ENCODE measurements at places on chromosomes 4 and X.

DNA sequence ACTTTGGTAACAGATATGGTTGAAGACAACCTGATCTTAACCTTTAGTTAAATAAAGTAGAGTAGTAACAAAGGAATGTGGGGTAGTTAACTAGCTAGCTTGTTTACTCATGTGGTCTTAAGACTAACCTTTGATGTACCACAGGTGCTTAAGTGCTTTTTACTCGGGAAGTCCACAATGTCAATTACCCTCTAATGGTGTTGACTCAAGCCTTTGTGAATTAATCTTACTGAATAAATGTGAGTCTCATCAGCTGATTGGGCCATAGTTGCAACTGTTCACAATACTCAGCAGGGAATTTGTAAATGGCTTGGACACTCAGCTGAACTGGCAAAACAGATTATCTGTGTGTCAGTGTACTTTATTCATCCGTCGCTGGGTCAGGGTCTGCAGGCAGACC is 119.0 kb upstream of the UGT8 start:
- no peak for DNase-seq

DNA sequence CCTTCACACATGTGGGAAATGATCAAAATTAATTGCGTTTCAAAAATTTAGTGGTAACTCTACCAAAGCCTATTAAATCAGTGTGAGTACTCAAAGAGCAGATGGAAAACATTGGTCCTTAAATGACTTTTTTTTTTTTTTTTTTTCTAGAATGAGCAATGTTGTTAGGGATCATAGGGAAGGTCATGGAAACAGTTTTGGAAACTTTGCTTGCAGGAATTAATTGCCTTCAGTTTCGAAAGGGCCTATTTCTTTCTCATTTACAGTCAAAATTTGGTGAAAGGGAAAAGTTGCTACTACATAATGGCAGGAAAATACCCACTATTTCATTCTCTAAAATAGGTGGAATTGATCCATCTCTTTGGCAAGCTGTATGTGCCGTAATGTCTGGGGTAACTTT is 160.9 kb downstream of the RTL9 start:
- DNase-seq = no peak

- no peak for DNase-seq
These were observed 77.7 kb downstream of the GPR143 start for GRCh38 chrX:9687899-9688298.

DNA sequence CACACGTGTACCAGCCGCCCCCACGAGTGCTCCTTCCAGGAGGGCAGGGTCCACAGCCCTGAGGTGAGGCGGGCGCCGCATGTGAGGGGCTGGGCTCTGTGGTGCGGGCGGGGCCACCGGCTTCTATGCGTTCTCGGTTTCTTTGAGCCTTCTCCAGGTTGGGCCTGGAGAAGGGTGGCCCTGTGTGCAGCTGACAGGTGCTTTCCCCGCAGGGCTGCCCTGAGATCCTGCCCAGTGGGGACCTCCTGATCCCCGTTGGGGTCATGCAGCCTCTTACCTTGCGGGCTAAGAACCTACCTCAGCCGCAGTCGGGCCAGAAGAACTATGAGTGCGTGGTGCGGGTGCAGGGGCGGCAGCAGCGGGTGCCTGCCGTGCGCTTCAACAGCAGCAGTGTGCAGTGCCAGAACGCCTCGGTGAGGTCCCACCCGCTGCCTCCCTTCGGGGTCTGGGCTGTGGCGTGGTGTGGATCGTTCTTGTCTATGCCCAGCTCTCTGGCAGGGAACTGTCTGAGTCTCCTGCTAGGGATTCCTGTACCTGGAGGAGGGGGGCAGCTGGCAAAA is 6.8 kb downstream of the PLXNA3 start:
- DNase-seq = no peak

GRCh38 chr4:24241511-24241910 is 342.8 kb downstream of the DHX15 start:
- no peak for DNase-seq

DNA sequence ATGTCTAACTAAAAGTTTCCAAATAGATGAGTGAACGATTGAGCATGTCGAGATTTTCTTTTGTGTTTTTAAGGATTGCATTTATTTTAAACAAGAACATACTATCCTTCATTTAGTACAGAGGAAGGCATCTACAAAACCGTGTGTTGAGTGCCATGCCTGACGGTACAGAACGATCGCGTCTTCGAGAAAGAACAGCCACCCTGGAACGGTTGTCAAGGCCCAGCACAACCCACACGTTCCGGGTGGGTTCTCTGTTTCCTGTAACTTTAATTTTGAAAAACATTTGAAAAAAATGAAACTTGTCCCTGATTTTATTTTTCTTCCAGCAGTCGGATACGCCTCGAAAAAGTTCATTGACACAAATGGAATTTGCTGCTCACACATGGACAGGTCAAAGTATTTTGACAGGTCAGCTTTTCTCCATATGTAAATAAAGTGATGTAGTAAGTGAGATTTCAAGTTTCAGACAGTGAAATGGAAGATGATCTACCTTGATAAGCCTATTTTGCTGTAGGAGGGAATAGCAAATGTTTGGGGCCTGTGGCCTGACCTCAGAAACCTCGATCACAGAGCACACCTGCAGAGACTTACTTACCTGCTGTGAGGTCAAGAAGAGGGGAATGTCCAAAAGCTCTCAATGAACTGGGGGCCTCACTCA is 24.4 kb upstream of the CYP4V2 start:
- DNase-seq = no peak

GRCh38 chr4:140153718-140154571 is at the start of gene MAML3:
TSS of gene MAML3 (minus strand) at chr4:140154184. CDS start at chr4:140153327, 857 bp downstream.
- peak; percentile 66 for DNase-seq

- no peak for DNase-seq
These were observed 575 bp downstream of the MAP7D2 start for GRCh38 chrX:20116087-20116576.

DNA sequence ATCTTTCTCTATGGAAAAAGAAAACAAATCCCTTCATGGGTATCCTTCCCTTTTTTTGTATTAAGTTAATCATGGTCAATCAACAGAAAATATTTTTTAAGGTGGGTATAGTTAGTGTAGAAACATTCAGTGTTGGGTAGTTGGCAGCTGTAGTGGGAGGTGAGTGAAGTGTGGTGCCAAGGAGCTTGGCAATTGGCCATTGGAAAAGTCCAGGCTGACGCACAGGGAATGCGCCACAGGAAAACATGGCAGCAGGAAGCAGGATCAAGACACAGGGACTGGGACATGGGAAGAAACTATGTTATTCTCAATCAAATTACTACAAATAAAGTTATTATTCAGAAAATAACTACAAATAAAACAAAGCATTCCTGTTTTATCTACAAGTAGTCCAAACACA is 20.0 kb downstream of the PALLD start:
- no peak for DNase-seq

- DNase-seq = no peak
These were observed 412.5 kb downstream of the ADAM29 start for GRCh38 chr4:175330652-175331051.

GRCh38 chr4:22522706-22523501 is 7.0 kb upstream of the ADGRA3 start:
- no peak for DNase-seq

GRCh38 chr4:174260099-174260498 is 23.4 kb downstream of the FBXO8 start:
- no peak for DNase-seq

DNA sequence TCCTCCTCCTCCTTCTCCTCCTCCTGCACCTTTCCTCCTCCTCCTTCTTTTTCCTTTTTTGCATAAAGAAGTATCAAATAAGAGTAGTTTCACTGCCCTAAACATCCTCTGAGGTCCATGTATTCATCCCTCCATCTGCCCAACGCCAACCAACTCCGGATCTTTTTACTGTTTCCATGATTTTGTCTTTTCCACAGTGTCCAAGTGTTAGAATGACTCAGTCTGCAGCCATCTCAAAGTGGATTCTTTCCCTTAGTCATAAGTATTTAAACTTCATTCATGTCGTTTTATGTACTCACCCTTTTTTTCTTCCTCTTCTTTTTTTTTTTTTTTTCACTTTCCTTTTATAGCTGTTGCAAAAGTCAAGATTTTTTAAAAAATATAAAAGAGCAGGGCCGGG is 12.9 kb downstream of the CSF2RA start:
- no peak for DNase-seq

DNA sequence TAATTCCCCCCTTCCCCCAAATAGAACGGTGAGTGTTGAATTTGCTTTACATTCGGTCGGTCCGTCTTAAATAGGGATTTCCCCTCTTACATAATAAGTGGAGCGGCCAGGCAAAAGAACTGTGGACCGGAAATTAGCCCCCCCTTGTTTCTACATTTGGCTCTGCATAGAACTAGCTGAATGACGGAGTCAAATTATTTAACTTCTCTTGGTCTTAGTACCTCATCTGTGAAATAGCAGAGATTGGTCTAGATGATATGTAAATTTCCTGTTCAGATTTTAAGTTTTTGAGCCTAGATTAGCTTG is 1.3 kb downstream of the SPATA18 start:
- DNase-seq = peak; percentile 32

GRCh38 chr4:85669204-85669603 is 194.3 kb downstream of the ARHGAP24 start:
- DNase-seq = no peak

DNA sequence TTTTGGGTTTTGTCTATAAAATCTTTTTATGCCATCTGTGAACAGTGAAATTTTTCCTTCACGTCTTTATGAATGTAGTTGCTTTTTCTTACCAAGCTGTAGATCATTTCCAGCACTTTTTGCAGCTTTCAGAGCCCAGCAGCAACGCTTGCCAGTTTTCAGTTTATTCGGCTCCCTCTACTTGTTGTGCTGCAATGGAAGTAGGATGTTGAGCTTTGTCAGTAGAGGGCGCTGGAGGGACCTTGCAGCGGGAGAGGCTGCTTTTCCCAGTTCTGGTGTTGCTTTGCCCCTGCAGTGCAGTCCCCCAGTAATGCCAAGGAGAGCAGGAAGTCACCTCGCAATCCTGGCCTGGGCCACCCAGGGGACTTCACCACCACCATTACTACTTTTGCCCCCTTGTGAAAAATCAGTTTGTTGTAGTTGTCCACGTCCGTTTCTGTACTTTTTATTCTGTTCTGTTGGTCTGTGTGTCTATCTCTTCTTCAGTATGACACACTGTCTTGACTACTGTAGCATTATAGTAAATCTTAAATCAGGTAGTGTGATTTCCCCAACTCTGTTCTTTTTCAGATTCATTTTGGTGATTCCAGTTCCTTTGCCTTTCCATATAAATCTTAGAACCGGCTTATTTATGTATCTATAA is 21.8 kb downstream of the CMC4 start:
- DNase-seq = no peak

GRCh38 chr4:136025540-136025939 is 1506.8 kb downstream of the PCDH18 start:
- DNase-seq = no peak

GRCh38 chr4:59728496-59728895 is 1471.6 kb upstream of the ADGRL3 start:
- DNase-seq = no peak

- no peak for DNase-seq
These were observed 4.4 kb upstream of the CHM start for GRCh38 chrX:86051741-86052140.

GRCh38 chr4:76850010-76850441 is 47.9 kb downstream of the SOWAHB start:
- no peak for DNase-seq

GRCh38 chr4:187172340-187172761 is 448.7 kb upstream of the FAT1 start:
- no peak for DNase-seq

DNA sequence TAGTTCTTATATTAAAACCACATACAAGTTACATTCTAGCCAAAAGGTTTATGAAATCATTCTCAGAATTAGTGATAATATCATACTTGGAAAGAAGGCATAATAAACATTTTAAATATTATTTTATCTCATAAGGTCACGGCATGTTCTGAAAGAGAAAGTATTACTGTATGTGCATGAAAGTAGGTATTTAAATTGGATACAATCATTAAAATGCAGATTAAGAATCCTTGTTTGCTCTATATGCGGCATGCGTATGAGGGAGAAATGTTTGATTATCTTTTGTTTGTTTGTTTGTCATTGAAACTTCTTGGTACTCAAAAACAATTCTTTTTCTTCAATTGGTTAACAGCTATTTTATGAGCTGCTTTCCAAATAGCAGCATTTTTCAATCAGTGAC is 183.9 kb upstream of the TLL1 start:
- no peak for DNase-seq

DNA sequence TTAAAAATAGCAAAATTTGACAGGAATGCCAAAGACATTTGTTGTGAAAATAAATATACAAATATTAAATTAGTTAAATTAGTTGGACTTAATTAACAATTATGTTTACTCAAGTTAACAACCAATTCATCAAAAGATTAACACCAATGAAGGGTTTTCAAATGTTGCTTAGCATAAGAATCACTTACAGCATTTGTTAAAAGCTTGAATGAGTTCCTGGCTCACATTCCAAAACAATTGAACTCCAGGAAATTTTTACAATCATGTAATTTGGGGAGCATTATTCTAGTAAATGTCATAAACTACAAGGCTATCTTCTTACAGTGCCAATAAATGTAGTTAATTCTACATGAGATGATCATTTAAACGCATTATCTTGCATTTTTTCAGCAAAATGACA is 249.7 kb upstream of the MAGEB2 start:
- no peak for DNase-seq
